ENCODE measurements at places on chromosomes 12 and 14.
A peak's percentile ranks its signal among the peaks of the same experiment; 100 is the strongest.

GRCh38 chr12:75631831-75632230, 120.4 kb upstream of the KRR1 start:
- DNase-seq, result peak; percentile 79

GRCh38 chr12:120725151-120725658, 421 bp upstream of the ACADS start:
- no peak for DNase-seq

DNA sequence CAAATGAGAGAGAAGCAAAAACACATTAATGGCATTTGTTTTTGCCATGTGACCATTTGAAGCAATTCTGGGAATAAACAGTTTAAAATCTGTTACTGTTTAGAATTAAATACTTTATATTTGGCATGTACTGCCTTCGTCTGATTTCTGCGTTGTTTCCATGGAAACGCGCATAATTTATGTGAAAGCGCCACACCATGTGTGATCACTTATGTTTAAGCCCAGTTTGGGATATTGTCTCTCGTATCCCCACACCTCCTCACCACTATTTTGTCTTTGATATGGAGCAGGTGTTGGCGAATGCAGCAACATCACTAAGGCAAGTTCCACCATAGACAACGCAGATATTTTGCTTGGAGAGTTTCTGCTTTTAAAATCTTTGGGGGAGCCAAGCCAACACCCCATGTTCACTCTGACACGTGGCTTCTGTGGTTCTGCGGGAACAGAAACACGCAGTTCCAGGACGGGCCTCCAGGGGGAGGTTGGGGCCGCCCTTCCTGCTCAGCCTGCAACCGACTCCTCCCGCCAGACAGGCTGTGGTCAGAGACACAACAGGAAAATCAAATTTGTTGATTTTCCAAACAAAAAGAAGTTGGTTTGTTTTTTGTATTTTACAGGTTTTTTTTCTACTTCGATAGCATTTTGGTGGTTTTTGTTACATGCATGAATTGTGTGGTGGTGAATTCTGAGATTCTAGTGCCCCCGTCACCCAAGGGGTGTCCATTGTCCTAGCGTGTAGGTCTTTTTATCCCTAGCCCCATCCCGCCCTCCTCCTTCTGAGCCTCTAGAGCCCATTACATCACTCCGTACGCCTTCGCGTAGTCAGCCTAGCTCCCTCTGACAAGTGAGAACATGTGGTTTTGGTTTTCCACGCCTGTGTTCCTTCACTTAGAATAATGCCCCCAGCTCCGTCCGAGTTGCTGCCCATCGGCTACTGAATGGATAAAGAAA, 101.9 kb upstream of the SFSWAP start:
- DNase-seq, result peak; percentile 87

DNA sequence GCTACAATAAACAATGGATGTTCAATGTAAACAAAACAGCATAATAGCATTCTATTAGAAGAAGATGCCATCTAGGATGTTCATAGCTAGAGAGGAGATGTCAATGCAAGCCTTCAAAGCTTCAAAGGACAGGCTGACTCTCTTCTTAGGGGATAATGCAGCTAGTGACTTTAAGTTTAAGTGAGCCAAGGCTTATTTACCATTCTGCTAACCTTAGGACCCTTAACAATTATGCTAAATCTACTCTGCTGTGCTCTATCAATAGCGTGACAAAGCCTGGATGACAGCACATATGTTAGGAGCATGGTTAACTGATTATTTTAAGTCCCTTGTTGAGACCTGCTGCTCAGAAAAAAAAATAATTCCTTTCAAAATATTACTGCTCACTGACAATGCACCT, 106.0 kb upstream of the SSTR1 start:
- DNase-seq, result no peak

DNA sequence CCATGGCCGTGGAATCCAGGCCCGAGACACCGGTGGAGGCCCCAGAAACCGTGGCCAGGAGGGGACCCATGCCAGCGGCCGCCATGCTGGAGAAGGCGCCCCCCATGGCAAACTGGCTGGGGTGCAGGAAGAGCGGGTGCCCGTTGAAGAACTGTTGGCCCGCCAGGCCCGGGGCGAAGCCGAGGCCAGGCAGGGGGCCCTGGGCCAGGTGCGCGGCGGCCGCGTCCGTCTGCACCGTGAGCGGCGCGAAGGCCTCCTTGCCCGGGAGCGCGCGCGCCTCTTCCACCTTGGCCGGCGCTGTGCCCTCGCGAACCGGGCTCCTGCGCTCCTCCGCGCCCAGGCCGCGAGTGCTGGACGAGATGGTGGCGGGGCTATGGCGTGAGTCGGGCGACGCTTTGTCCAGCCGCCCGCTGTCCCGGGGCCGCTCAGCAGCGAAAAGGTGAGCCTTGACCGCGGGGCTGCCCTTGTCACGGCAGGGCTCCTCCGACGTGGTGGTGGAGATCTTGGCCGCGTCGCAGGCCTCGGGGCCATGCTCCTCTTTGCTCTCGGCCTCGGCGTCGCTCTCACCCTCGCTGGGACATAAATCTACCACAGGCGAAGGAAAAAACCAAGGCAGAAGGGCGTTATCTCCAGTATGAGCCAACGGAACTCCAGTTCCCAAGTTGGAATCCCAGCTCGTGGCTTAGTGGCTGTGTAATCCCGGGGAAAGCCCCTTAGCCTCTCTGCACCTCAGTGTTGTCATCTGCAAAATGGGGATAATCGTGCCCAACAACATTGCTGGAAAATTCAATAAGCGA, 9.5 kb downstream of the TBX3 start:
- DNase-seq, result no peak

DNA sequence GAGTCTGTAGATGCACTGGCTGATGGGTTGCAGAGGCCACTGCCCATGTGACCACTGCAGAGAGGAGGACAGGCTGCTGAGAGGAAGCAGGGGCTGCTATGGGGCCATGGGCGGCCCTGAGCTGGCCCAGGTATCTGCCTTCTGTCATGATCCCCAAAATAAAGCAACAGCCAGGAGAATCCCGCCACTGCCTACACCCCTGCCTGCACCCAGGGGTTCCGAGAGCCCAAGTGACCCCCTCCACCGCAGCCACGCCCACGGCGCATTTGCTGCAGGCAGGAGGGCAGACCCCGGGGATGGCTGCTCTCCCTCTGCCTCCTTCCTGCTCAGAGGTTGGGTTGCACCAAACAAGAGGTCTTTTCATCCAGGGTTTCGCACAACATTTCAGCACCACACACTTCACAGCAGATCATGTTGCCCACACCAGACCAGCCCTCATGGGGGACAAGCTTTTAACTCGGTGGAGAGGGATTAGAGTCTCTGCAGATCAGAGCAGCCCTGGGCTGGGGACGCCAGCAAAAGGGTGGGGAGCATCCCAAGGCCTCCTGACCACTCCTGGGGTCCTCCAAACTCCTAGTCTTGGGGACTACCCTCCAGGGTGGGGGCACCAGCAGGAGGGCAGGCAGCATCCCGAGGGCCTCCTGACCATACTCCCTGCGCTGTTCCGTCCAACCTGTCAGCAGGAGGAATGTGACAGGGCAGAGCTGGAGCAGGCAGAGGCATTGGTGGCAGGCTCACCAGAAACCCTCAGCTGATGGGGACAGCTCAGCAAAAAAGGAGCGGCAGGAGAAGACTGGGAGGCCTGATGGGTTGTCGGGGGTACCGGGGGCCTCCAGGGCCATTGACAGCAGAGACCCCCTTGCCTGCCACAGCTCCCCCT, 14.1 kb downstream of the CCDC85C start:
- no peak for DNase-seq

- DNase-seq, result no peak
Measured at GRCh38 chr14:21965042-21965441, 291.4 kb upstream of the OR4E1 start.

DNA sequence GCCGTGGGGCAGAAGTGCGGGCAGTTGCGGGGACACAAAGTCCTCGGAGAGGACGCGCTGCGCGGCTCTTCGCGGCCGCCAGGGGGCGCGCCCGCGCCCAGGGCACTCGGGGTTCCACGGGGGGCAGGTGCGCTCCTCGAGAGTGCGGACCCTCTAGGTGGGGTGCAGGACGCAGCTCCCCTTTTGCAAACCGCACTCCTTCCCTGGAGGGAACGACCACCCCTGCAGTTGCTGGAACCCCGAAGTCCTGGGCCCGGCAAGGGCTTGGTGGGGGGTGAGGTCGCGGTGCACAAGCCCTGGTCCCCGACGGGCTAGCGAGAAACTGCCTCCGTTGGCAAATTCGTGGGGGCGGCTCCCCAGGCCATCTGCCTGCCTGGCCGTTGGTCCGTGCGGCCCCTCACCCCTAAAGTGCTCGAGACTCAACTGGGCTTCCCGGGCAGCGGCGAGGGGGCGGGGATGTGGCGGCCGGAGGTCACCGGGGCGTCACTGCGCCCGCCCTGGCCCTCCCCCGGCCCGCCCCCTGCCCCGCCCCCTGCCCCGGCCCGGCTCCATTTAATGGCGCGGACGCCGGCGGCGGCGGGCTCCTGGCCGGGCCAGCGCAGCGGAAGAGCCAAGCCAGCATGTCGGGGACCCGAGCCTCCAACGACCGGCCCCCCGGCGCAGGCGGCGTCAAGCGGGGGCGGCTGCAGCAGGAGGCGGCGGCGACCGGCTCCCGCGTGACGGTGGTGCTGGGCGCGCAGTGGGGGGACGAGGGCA, at the start of gene ADSS1:
ADSS1 (plus strand) TSS at position 579 of the 756 bp plus-strand sequence; CDS start at position 621, 42 bp downstream.
- DNase-seq, result peak; percentile 81

DNA sequence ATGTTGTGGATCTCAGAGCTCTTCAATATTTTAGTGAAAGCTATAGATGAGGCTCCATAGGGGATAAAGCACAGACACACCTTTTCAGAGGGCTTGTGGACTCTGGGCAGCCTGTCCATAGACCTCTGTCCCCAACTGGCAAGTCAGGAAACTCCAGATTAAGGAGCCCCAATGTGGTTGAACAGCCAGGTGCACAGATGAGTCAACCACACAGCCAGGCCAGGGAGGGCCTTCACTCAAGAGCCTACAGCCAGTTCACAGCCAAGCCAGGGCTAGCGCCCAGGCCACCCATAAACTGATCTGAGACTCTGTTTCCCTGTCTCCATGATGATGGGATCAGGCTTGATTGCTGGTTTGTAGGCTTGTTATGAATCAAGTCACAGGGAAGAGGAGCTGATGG, 1.0 kb upstream of the BDKRB2 start:
- DNase-seq, result no peak

- DNase-seq, result no peak
Measured at GRCh38 chr14:104214431-104215218, 76.2 kb downstream of the KIF26A start.

GRCh38 chr12:113128802-113129663, 6.5 kb downstream of the RASAL1 start:
- no peak for DNase-seq

- DNase-seq, result no peak
Measured at GRCh38 chr12:116087962-116088361, 189.5 kb downstream of the MED13L start.

- DNase-seq, result no peak
Measured at GRCh38 chr12:79127271-79127751, 262.7 kb downstream of the SYT1 start.

DNA sequence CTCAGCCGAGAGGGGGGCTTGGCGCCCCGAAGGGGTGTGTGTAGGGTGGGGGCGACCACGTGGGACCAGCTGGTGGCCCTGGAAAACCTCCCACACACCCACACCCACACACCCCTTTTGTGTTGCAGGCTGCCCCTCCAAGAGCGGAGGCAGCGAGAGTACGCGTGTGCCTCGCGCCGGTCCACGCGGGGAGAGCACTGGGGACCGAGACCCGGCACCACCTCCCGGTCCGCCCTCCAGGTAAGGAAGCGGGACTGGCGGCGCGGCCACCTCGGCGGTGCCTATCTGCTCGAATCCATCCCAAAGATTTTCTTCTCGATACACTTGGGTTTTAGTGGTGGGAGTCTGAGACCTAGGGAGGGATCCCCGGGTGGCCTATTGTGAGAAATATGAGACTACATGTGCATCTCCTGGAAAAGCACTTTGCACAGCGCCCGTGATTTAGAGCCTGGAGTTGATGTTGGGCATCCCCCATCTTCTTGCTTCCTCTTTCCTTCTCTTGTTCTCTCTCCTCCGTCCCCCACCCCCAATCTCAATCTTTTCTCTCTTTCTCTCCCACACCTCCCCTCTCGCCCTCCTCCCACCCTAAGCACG, 393 bp downstream of the SYT1 start:
- no peak for DNase-seq

DNA sequence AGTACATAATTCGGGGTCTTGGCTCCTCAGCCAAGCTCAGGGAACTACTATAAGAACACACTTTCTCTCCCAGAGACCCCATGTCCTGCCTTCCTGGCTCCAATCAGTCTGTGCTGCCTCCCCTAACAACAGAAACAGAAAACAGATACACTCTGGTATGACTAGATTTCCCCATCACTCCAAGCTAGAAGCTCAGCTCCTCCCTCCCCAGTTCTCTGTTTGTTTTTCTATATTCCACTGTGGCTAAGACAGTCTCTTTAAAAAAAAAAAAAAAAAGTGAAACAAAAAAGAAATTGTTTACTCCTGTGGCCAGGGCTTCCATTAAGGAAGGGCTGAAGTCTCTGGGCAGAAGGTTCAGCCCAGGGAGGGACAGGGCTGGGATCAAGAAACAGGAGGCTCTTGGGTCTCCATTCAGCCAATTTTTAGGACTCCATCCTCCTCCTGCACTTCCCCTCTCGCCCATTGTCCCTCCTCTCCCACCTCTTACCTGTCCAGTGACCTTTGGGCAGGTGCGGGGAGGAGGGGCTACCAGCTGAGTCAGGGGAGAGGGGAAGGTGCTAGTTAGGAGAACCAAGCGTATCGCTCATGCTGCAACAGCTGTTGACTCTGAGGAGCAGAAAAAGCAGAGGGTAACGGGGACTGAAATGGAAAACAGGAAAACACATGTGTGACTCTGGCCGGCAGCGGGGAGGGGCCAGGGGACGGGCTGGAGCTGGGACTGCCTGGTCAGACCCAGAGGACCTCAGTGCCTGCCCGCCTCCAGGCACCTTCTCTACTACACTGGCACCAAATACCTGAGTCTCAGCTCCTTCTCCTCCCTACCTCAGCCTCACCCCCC, 4.1 kb upstream of the SLC7A7 start:
- DNase-seq, result peak; percentile 68

- DNase-seq, result no peak
Measured at GRCh38 chr14:68440820-68441219, 352.0 kb downstream of the ZFP36L1 start.

GRCh38 chr14:103140316-103141109, 17.3 kb downstream of the TNFAIP2 start:
- no peak for DNase-seq

DNA sequence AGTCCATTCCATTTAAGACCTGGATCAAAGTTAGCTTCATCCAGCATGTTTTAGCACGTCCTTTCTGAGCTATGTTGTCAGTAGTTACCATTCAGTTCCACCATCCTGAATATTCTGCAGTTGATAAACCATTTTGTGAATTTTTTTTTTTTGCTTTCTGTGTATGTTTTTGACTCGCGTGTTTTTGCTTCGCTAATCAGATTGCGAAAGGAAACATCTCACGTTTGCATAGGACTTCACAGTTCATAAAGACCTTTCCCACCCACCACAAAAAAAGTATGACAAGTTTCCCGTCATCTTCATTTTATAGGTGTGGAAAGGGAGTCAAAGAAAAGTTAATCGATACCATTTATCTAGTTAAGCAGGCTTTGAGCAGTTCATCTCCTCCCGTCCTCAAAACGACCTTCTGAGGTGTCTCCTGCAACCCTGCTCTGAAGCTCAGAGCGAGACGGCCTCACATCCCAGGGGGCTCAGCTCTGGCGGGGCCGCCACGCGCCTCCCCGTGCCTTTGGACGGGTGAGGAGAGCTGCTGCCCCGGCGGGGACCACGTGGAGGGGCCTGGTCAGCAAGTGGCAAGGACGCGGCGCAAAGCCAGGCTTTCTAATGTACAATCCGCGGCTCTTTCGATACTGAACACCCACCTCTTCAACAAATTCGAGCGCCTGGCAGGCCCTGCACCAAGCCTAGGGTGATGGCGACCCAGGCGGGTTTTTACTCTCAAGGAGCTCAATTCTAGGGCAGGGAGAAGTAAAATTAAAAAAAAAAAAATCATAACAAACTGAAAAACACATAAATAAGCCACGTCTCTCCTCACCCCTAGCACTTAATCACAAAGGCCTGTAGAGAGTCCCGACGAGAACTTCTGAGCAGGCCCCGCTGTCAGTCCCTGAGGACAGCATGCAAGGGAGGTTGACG, 988 bp upstream of the TMEM263 start:
- peak; percentile 85 for DNase-seq
